ENCODE measurements at places on chromosomes 1 and 21.

- DNase-seq = no peak
These were observed 117.6 kb downstream of the UBE2U start for GRCh38 chr1:64320922-64321614.

DNA sequence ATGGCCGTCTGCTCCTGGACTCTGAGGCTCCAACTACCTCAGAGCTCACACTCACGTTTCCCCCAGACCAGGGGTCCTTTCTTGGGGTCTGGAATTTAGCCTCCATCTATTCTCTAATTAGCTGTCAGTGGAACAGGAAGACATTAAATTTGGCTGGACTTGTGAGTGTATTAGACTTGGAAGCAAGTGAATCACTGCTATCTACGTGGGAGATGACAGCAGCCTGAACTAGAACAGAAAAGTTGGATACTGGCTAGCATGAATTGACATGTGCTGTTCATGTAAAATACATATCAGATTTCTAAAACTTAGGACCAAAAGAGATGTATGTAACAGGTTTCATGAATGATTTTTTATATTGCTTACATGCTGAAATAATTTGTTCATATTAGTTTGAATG is 28.0 kb downstream of the TAF5L start:
- no peak for DNase-seq

DNA sequence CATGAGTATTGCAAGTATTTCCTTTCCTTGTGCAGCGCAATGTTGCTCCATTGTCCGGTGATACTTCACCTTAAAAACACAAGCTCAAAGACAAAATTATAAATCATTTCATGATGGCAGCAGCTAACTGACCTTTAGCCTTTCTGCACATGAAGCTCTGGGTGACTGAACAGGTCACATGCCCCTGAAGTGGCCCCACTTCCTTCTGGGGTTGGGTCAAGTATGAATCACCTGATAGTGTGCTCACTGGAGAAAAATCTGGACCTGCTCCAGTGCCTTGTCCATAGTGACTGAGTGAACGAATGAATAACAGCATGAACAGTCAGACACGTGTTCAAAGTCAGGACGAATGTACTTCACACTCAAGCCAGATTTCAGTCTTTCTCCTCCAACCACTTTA is 658.9 kb downstream of the NPHP4 start:
- no peak for DNase-seq

DNA sequence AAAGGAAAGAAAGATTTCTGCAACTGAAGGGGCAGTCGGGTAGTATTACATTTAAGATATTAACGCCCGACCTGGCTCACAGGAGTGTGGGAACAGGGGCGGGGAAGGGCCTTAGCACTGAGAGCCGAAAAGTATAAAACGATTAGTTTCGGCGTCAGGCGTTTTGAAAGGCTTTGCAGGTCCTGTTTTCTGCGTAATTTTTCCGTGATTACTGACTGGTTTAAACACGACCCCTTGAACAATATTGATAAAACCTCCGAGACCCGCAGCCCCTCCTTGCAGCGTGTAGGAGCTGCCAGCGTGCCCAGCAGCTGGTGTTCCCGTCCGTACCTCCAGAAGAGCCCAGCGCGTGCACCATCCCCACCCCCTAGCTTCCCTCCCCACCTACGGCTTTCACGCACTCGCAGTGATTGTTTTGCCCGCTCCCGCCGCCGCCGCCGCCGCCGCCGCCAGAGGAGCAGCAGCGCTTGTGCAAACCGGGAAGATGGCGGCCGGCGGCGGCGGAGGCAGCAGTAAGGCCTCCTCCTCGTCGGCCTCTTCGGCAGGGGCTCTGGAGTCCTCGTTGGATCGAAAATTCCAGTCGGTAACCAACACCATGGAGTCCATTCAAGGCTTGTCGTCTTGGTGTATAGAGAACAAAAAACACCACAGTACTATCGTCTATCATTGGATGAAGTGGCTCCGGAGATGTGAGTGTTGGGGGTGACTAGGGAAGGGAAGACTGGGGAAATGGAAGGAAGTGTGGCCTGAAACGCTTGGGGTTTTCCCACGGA is 470 bp downstream of the RPRD2 start:
- peak; percentile 78 for DNase-seq

- DNase-seq = no peak
These were observed 252.5 kb downstream of the SDCCAG8 start for GRCh38 chr1:243508303-243508713.

DNA sequence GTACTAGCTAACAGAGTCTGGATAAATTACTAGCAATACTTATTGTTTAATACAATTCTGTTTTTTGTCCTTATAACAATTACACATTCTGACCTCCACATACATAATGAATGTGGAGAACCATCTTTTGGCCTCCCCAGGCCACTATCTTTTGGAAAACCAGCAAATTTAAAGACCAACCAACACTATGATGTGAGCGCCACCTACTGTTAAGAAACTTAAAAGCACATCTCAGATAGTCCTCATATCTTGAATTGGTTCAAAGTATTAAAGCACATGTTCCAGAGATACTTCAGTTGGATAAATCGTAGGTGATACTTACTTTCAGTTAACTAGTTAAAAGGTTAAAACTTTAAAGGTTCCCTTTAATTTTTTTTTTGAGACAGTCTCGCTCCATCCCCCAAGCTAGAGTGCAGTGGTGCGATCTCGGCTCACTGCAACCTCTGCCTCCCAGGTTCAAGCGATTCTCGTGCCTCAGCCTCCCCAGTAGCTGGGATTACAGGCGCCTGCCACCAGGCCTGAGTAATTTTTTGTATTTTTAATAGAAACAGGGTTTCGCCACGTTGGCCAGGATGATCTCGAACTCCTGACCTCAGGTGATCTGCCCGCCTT is 29.3 kb upstream of the USP1 start:
- DNase-seq = no peak

DNA sequence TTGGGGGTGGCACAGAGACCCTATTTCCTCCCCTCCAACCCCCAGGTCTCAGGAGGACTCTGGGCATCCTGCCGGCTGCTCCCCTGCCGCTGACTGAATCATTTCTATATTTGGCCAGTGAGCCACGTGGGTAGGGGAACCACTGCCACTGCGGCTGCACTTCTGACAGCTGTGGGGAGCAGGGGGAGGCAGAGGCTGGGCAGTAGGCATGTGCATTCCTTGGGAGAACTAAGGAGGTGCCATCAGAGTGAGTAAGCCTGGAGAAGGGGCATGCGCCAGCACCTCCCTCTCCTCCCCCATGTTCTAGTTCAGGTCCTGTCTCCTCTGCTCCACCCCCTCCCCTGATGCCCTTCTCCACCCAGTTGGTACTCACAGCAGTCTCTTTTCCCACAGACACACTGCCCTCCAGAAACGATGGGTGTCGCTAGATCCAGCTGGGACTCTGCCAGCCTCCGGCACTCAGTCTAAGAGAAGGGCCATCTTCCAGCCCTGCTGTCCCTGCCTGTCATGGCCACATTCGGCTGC is 12.0 kb downstream of the PPFIA4 start:
- DNase-seq = no peak

DNA sequence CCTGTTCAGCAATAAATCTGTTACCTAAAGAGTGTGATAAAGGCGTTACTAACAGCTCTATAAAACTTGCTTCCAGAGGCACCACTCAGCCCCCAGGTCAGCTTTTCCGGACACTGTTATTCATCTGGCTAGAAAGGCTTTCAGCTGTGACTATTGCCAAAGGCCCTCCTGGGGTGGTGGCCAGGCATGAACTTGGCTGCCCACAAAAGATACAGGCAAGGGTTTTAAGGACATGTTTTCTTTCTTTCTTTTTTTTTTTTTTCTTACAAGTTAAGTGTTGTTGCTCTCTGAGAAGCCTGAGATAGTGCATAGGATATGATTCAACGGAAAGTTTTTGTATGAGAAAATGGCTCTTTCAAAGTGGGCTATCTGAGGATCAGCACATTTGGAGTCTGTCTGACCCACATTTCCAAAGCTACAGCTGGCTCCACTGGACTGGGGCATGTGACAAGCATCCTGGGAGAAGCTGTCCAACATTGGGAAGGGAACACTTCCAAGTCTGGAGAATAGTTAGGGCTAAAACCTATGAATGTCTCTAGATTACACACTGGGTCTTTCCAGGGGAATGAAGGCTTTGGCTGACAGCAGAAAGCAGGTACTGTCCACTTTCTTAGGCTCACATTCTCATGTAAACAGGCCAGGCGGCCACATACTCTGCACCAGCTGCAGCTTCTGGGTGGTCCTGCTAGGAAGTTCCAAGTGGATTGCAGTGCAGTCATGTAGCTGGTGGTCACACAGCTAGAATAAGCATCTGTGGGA is 639.7 kb downstream of the LMO4 start:
- no peak for DNase-seq

DNA sequence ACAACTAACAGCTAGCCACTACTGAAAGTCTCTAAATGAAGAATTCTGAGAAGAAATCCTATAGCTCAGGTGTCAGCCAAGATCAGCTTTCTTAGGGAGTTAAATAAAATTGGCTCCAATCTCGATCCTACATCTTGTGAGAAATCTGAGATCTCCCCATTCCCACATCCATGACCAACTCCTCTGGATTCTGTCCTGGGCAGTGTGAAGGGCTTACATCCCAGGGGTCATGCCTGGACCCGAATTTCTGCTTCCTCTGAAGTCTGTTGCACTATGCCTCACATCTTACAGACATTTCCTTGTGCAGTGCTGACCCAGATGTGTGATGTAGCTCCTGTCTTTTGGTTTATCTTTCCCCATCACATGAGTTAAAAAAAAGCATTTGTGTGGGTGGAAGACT is 4.8 kb upstream of the TNN start:
- no peak for DNase-seq

GRCh38 chr21:21183092-21183491 is 184.9 kb downstream of the NCAM2 start:
- no peak for DNase-seq

DNA sequence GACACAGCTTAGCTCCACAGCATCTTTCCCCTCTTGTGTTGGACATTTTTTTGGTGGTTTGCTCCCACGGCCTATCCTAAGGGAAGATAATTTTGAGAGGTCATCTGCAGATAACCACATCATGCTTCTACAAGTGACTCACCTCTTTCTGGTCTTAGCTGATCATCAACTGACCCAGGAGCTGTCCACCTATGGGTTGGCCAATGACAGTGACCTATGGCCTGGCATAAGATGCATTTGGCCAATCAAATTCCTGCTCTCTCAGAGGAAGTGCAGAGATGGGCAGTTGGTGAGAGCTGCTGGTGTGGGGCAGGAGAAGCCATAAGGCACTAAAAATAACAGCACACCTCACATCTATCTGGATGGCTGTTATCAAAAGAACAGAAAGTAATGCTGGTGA is 100.0 kb upstream of the CLDN14 start:
- DNase-seq = no peak

DNA sequence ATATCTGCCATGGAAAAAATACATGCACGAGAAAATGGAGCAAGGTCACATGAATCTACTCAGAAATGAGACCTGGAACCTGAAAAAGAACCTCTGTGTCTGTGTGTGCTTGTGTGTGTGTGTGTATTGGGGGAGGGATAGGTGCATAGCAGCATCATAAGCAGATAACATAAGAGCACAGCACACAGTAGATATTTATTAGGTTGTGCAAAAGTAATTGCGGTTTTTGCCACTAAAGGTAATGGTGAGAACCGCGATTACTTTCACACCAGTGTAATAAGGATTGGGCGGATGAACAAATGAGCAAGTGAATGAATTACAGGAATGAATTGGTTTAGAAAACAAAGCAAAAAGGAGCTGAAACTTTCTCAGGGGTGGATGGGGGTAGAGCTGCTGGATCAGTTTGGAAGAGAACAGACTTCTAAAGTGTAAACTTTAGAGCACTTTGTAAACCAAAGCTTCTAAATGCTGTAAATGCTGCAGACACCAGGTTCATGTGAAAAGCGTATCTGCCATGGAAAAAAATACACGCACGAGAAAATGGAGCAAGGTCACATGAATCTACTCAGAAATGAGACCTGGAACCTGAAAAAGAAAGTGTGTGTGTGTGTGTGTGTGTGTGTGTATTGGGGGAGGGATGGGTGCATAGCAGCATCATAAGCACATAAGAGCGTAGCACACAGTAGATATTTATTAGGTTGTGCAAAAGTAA is 156.9 kb downstream of the TOMM20 start:
- DNase-seq = no peak

- peak; percentile 43 for DNase-seq
These were observed 2.6 kb downstream of the IRF2BP2 start for GRCh38 chr1:234607109-234608024.

DNA sequence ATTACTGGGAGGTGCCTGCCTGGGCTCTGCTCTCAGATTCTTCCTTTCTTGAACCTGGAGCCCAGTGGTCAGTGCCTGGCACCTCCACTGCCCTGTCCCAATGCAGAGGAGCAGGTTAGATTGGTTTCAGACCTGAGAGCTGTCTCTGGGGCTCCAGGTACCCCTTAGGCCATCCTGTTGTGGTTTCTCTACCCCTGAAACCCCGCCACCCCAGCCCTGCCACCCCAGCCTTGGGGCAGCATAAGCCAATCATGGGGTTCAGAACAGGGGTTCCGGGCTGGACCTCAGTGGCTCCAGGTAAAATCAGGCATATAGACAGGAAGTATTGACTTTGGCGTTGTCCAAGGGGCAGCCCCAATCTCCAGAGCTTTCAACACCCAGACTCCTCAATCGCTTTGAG is 3.2 kb upstream of the SLC6A9 start:
- DNase-seq = no peak

DNA sequence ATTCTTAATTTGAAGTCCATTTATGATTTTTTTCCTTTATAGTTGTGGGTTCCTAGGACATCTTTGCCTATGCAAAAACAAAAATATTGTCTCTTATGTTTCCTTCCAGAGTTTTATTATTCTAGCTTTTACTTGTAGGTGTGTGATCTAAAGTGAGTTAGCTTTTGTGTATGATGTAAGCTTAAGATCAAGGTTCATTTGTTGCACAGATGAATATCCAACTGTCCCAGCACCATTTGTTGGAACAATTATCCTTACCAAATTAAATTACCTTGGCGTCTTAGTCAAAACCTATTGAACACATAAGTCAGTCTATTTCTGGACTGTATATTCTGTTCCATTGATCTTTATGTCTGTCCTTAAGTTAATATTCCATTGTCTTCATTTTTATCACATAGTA is 337.6 kb downstream of the ZP4 start:
- no peak for DNase-seq

DNA sequence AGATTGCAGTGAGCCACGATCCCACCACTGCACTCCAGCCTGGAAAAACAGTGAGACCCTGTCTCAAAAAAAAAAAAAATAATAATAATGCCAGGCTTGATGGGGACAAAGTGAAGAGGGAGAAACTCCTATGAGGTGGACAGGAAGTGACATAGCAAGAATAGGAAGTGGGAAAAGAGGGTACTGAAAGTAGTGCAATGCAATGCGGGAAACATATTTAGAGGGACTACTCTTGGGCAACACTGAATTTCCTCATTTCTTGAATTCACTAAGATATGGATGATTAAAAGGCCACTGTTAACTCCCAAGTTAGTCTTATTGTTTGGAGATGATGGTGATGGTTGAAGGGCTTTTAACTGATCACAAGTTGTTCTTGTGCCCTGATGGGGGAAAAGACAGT is 21.6 kb upstream of the KCNA2 start:
- no peak for DNase-seq

Measured in stimulated activated naive CD8-positive, alpha-beta T cell treated with anti-CD3 and anti-CD28 coated beads, Interleukin-15, amount 100 ng/mL, for 72 hours (primary cell).